ENCODE measurements at places on chromosomes 2 and 18.

GRCh38 chr18:23824669-23825068, 135.4 kb downstream of the LAMA3 start:
- DNase-seq: no peak

DNA sequence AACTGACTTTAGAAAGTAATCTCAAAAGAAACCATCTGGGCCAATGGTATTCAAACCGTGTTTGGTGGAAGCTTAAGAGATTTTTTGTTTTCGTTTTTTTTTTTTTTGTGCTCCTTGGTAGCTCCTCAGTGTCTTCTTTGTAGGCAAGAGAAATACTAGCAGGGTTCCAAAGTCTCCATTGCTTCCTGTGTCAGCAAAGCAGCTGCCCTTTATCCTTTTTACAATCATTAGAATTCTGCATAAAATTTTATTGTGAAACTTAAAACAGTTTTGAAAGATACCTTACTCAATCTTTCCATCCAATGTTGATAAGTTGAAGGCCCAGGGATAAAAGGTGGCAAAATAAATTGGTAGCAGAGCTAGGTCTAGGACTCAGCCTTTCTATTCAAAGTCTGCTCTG, 479 bp downstream of the IL1F10 start:
- no peak for DNase-seq

- DNase-seq: no peak
These were observed 124.2 kb upstream of the FAM98A start for GRCh38 chr2:33723329-33723728.

DNA sequence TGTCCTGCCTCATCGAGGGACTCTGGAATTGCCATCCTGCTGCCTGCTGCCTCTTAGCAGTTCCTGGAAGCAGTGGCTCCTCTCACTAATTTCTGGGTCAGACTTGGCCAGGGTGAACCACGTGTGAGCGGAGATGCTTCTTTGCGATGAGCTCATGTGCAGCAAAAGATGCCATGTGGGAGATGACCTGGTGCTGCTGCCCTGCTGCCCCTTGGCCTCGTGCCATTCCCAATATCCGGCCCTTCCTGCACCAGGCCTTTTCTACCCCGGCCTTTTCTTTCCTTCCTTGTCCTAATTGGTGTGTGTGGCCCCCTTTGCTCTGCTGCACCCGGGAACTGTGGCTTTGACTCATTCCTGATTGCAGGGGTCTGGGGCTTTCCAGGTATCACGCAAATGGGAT, 296.9 kb upstream of the HS6ST1 start:
- no peak for DNase-seq

- DNase-seq: no peak
These were observed 123.2 kb upstream of the CDCA7 start for GRCh38 chr2:173231465-173231864.

DNA sequence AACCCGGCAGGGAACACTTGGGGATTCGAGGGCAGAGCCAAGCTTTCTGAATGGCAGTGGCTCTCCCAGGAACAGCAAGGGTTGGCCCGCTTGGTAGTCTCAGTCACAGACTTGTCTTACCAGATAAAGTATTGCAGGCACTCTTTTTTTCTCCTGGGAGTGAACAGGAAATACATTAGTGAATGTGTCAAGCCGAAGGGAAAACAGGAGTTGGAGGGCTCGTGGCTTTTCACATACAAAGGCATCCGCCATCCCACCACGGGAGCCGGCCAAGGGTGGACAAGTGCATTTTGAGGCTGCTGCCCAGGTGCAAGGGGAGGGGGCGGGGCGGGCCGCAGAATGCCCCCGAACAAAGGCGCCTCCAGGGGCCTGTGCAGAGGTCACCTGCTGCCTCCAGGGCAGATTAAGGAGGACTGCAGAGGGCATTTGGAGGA, 163.3 kb upstream of the SIX3 start:
- DNase-seq: no peak

GRCh38 chr18:6017171-6017570, 121.8 kb upstream of the TMEM200C start:
- DNase-seq: no peak

GRCh38 chr18:79935098-79935480, 16.4 kb downstream of the SLC66A2 start:
- DNase-seq: no peak

- no peak for DNase-seq
These were observed 121.8 kb downstream of the PMAIP1 start for GRCh38 chr18:60021556-60021955.

GRCh38 chr18:61861372-61861771, 31.4 kb downstream of the RNF152 start:
- no peak for DNase-seq

GRCh38 chr2:128315122-128315828, 3.4 kb downstream of the HS6ST1 start:
- no peak for DNase-seq

DNA sequence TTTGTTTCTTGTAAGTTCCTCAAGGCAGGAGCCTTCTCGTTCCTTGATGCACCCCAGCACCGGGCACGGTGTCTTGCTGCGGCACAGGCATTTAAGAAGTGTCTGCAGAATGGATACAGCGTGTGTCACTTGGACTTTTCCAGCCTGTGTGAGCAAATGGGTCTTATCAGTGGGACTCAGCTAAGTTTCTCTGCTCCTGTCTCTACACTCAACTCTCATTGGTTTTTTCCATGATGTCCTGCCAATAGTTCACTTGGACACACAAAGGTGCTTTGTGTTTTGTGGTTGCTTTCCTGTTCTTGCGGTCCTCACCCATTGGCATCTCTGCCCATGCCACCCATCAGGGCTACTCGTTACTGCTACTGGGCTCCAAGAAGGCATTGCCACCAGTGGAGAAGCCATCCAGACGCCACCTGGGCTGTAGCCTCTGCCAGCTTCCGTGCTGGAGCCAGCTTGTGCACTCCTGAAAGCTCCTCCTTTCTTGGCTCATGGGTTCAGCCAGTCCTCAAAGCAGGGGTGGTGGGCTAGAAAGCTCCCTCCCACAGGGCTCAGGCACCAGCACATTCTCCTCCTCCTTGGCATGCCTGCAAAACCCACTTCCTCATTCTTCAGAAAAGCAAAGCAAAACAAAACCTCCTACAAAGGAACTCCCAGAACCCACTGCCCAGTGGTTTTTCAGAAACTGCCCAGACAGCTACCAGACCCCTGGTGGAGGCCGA, 41.4 kb downstream of the IL1R2 start:
- DNase-seq: no peak

- DNase-seq: no peak
These were observed 259.4 kb downstream of the ANAPC1 start for GRCh38 chr2:111624411-111625156.

GRCh38 chr2:5846881-5847280, 154.7 kb downstream of the SOX11 start:
- DNase-seq: no peak

DNA sequence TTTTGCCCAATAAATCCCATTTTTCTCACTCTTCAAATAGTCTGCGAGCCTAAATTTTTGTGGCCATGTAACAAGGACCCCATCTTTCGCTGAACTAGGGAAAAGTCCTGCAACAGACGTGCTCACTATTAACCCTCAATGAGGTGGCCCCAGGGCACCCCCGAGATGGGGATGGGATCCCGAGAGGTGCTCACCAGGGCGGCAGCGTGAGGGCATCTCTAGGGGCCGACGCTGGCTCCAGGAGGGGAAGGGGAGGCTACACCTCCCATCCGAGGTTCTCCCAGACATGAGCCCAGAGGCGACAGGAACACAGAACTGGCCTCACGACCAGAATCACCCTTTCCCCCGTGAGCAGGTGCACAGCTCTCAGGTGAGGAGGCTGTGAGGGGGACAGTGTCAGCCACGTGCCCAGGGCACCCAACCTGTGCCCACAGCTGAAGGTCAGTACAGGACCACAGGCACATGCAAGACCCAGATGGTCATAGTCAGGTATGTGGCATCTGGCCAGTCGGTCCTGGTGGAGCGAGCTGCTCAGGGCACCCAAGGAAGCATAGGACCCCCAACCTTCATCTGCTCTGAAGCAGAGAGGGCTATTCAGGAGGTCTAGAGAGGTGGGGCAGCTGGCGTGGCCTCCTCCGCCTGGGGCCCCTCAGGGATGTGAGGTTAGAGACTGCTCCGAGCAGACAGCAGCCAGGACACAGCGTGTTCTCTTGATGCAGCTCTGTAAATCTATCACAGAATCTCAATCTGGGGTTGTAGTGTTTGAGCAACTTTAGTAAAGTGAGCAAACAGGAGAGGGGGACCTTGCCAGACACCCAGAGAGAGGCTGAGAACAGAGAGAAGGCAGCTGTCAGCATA, 62.8 kb downstream of the PXDN start:
- no peak for DNase-seq

GRCh38 chr2:142030735-142031134, 100.1 kb downstream of the LRP1B start:
- DNase-seq: no peak

DNA sequence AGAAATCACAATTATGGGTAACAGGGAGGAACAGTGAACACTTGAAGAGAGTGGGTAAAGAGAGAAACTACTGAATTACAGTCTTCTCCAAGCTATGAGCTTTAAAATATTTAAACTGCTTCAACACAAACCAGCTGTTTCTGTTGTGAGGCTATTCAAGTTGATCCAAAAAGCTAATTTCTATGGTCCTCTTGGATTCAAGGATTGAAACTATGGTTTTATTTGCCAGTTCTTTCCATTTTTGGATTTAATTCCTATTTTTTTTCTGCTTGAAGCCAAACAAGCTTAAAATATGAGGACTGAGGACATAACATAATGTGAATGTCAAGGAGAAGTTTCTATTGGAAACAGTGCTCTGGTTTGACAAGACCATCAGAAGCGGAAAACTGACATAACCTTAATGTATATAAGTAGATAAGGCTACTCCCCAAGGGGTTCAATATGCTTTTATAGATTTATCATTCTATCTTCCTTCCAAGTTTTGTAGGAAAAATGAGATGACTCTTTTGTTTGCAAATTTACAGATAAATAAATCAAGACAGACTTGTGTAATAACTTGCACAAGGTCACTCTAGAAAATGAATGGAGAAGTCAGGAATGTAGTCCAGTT, 60.7 kb upstream of the AQP4 start:
- no peak for DNase-seq

DNA sequence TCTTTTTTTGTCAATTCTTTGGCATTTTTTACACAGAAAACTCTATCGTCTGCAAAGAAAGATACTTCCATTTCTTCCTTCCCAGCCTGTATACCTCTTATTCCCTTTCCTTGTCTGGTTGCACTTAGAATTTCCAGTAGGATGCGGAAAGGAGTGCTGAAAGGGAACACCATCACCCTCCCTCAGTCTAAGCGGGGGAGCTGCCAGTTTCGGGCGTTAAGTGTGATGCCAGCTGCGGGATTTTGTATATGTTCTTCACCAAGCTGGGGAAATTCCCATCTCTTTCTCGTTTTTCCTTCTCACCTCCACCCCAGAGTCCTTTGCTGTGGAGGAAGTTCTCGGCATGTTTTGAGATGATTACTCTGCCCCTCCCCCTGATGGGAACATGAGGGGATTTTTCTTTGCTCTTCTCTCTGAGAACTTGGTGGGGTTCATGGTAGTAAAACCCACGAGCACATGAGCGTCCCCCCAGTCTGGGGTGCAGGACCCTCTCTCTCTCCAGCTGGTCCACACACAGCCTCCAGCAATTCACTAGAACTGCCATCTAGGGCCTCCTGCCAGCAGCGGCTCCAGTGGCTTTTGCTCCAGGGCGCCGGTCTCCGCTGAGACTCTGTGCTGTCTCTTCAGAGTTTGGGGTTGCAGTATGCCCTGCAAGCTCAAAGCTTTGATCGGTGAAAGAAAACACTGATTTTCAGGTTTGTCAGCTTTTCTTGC, 15.5 kb downstream of the AQP12A start:
- DNase-seq: peak; percentile 41

- DNase-seq: no peak
These were observed 162.8 kb downstream of the TPGS2 start for GRCh38 chr18:36665952-36666351.

GRCh38 chr18:8966821-8967220, 135.7 kb upstream of the NDUFV2 start:
- DNase-seq: no peak

DNA sequence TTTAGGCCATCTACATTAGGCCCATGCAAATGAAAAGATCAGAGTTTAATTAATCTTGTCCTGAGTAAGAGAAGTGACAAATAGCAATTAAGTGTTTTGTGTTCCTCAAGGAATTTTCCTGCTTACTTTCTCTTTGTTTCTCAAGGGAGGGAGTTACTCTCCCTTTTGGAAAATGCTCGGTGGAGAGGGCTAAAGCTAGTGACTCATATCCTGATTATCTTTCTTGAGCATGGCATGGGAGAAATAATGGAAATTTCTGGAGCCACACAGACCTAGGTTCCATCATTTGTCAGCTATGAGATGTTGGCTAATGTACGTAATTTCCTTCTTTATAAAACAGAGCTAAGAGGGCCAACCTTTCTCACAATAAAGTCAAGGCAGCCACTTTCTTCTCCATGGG, 177.1 kb downstream of the ETAA1 start:
- no peak for DNase-seq

DNA sequence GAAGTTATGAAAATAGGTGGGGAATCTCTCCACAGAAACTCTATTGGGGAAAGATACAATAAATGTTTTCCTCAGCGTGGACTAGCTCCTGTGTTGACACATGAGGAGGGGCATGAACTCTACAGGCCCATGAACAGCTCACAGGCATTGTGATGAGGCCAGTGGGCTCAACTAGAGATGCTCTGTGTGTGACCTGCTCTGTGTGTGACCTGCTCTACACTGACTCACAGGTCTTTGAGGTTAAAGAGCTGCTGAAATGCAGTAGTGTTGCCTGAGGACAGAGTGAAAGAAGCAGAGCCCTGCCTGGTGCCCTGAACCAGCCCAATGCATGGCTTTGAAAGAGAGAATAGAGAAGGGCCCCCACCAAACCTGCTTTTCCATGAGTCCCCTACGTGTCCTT, 117.6 kb downstream of the MCFD2 start:
- no peak for DNase-seq

DNA sequence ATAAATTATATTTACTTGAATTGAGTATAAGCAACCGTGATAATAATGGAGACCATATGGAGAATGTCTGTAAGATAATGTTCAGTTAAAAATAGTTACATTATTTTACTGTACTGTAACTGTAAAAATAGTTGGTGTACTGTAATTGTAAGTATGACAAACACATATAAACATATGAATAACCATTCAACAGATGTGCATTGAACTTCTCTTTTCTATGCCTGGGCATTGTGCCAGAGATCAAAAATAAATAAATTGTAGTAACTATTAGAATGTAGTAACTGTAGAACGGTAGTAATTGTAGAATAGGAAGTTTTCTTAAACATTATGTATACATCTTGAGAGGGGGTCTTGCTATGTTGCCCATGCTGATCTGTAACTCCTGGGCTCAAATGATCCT, 287.4 kb upstream of the EPAS1 start:
- DNase-seq: no peak

- DNase-seq: no peak
These were observed 15.0 kb upstream of the ELOA2 start for GRCh38 chr18:47050468-47050867.

DNA sequence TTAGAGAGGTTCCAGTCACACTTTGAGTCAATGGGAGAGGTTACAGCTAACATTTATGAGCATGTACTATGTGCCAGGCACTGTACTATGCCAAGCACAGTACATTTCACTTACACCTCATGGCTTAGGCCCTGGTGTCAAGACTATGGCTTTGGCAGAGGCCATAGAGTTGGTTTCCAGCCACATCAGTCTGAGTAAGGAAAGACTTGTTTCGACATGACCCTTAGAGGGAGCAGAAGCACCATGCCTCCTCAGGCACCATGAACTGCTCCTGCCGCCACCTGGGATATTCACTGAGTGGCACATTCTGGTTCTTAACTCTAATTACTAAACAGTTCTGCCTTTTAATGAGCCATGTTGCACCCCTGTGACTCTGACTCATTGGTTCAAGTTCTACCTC, 12.7 kb downstream of the DGUOK start:
- no peak for DNase-seq

All from right kidney (tissue), 9 donors.